ENCODE measurements at places on chromosomes 4 and X.

GRCh38 chr4:16027114-16027513 lies 56.7 kb downstream of the PROM1 start:
- no peak for DNase-seq

GRCh38 chr4:12110627-12111026 lies 681.9 kb upstream of the HS3ST1 start:
- DNase-seq, result no peak

GRCh38 chr4:175961604-175962003 lies 104.0 kb upstream of the WDR17 start:
- no peak for DNase-seq

DNA sequence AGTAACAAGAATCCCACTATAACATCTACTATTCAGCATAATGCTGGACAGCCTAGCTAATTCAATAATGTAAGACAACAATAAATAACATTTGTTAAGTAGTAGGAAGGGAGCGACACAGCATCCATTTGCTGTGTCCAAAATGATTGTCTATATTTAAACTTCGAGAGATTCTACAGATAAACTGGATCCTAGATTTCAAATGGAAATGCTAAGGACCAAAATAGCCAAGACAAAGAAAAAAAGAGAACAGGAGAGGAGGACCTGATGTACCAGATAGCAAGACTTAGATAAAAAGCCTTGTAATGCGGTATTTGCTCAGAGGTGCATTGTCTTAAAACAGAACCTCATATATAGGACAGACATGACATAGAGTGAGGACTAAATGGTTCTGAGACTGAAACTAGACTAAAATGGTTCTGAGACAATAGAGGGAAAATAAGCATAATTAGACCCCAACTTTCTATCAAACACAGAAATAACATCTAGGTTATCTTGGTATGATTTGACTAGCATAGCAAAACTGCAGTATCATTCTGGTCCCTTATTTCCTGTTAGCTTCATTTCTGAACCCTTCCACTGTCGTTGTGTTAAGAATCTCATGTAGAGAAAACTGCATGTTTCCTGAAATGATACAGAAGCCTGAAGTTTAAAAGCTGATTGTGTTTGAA lies 3.8 kb downstream of the HPGDS start:
- no peak for DNase-seq

GRCh38 chrX:63934791-63935190 lies 149.8 kb upstream of the ARHGEF9 start:
- no peak for DNase-seq

GRCh38 chrX:19585332-19586082 lies 70.2 kb upstream of the MAP3K15 start:
- DNase-seq, result no peak

GRCh38 chr4:80446664-80447063 lies 111.1 kb downstream of the CFAP299 start:
- no peak for DNase-seq

GRCh38 chrX:44274096-44274495 lies 69.4 kb downstream of the EFHC2 start:
- DNase-seq, result no peak

DNA sequence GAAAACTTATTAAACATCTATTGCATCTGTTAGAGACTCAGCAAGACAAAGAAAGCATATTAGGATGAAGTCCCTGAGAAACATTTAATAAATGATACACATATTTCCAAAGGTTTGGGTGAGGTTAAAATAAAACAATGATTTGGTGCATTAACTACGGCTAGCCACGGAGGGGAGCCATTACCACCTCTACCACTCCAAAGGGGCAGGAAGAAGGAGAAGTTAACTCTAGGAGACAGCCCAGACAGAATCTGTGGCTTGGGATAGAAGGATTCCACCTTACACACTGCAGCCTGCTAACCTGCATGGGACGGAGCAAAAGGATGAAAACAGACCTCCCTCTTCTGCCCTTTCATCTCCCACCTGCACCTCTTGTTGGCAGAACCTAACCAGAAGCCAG lies 189.1 kb upstream of the C1QTNF7 start:
- no peak for DNase-seq

DNA sequence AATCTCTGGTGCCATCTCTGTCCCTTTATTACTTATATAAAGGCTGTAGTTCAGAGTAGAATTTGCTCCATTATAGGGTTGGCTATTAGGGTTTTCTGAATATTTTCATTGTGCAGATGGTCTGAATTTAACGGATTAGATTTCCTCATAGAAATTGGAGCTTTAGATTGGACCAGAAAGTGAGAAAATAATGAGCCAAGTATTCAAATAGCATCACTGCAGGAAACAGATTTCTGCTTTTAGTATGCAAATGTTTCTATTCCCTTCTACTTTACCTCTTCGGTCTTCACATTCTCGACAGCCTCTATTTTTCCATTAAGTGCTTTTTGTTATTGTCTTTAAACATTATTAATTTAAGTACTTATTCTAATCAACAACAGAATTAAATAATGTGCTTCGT lies 55.4 kb downstream of the TRIM2 start:
- DNase-seq, result no peak

DNA sequence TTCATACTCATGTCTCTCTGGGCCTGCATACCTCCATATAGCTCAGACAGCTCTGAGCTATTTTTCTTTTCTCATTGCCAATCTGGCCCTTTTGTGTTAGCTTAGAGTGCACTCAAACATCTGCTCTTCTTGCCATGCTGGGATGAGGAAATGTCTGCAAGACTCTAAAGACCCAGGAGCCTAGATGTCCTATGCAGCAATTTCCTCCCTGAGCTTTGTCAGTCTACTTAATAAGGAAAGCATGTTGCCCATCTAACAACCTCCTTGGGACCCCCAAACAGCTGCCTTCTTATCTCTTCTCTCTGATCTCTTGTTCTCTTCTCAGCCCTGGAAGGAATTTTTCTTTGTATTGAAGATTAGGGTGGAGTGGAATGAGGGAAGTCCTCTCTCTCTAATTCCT lies 69.2 kb downstream of the UCHL1 start:
- no peak for DNase-seq

DNA sequence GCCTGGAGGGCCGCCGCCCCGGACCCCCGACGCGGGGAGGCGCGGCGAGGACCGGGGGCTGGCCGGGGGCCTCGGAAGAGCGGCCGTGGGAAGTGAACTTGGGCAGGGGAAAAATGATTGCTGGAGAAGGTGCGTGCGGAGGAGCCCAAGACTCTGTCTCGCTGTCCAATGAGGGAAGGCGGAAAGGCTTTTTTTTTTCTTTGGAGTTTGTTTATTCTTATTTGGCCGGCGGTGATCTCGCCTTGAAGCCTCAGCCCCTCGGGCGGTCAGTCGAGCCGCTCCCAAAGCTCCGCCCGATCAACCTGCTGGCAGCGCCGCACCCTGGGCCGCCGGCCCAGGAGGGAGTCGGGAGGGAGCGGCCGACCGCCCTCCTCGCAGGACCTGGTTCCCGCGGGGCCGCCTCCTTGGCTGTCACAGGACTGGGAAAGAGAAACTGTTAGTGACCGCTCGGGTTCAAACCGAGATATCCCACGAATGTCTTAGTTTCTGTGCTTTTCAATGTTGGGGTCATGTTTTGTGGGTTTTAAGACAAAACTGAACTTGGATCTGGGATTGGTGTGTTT lies 2.5 kb downstream of the CPEB2 start:
- no peak for DNase-seq

DNA sequence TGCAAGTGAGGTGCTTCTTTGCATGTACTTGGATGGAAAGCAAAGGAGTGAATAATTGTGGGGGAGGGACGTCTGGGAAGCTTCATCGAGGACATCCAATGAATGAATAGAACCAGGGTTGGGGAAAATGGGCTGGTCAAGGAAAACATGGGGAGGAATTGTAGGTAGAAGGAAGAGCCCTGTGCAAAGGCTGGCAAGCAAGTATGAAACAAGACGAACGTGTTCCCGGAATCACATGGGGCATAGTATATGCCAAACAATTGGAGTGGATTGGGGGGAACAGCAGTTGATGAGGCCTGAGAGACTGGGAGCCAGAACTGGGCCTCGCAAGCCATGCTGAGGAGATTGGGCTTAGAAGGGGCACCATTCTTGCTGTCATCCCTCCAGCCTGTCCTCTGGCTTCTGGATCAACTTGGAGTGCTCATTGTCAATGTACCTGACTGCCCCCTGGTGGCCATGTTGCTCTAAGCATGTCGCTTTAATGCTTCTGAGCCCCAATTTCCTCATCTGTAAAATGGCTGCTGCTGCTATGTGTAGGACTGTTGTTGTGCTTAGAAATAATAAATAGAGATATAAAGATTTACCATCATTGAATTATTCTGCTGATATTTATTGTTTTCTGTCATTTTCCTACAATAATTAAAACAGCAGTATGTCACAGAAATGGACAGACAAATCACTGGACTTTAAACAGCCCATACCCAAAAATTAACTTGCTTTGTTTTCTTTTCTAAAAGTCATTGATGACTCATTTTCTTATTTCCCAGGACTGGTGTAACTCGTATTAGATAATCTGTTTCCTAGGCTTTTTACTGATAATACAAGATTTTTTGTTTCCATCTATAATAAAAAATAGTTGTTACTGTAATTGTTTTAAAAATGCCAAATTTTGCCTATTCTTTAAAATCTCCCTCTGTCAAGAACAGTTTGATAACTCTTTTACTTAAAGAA lies 66.4 kb downstream of the JADE3 start:
- peak; percentile 40 for DNase-seq

DNA sequence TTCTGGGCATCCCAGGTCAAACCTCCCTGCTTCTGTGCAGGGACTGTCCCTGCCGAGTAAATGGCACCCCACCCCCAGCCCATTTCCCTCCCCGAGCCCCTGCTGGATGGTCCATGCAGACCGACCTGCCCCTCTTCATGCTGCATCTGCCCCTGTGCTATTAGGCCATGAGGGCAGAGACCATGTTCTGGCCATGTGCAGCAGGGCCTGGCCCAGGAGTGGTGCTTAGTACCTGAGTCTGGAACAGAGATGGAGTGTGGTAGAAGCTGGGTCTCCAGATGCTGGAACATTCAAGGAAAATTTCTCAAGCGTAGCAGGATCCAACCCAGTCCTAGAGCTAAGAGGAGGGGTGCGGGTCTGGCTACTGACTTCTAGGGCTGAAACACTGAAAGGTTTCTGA lies 15.3 kb upstream of the UBA1 start:
- no peak for DNase-seq

GRCh38 chrX:151177141-151178027 lies 1.0 kb downstream of the GPR50 start:
- DNase-seq, result no peak

DNA sequence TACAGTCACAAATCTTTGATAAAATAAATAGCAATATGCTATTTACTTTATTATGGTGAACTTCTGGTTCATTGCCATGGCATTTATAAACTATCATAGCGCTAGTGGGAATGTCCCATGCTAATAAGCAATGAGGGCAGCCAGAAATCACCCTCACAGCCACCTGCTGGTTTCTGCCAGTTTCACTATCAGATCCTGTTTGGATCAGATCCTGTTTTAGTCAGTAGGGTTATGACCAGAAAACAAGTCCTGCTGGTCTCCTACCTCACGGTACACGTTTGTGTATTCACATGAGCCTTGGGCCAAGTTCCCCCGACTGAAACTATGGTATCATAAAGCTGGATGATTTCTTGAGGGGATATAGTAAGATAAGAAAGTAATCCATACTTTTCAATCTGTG lies 17.7 kb downstream of the FOXR2 start:
- no peak for DNase-seq

DNA sequence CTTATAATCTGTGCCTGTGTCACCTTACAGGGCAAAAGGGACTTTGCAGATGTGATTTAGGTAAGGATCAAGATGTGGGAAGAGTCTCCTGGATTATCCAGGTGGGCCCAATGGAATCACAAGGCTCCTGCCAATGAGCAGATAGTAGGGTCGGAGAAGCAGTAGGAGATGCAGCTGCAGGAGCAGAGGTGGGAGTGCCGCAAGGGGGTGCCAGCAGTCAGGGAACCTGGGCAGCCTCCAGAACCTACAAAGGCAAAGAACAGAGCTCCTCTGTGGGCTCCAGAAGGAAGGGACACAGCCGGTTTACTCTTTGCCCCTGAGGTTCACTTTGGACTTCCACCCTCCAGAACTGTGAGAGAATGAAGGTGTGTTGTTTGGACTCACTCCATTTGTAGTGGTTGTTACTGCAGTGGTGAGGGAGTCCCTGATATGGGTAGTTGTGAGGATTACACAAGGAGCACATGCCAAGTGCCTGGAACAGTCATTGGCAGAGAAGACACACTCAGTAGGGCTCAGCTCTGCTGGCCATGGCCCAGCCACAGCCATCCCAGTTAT lies 318.5 kb downstream of the EVC2 start:
- DNase-seq, result no peak

- no peak for DNase-seq
Measured at GRCh38 chrX:134460862-134461220, 876 bp downstream of the HPRT1 start.

GRCh38 chr4:159238631-159239030 lies 135.8 kb downstream of the RAPGEF2 start:
- DNase-seq, result no peak

DNA sequence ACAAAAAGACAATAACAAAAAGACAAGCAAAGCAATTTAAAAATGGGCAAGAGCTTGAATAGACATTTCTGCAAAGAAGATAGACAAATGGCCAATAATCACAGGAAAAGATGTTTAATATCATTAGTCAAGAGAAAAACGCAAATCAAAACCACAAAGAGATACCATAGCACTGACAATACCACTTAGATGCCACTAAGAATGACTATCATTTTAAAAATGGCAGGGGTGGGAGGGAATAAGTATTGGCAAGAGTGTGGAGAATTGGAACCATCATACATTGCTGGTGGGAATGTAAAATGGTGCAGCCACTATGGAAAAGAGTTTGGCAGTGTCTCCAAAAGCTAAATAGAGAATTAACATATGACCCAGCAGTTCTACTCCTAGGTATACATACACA lies 15.1 kb upstream of the EXOC1 start:
- no peak for DNase-seq

DNA sequence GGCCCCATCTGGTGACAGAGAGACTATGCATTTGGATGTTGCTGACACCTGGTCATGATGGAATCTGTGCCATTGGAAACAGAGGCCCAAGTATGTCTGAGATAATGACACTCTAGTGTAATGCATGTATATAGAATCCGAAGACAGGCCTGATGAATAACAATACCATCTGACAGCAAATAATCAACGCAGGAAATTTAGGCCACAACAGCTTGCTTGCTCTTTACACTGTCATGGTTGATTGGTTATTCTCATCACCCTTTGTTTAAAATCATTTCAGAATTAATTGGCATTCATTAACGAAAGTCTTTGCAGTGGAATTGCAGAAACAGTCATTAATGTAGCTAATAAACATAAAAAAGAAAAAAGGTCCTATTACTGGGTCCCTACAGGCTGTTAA lies 194.8 kb downstream of the AFF2 start:
- DNase-seq, result no peak

GRCh38 chrX:77398330-77398954 lies 48.7 kb upstream of the FGF16 start:
- no peak for DNase-seq

DNA sequence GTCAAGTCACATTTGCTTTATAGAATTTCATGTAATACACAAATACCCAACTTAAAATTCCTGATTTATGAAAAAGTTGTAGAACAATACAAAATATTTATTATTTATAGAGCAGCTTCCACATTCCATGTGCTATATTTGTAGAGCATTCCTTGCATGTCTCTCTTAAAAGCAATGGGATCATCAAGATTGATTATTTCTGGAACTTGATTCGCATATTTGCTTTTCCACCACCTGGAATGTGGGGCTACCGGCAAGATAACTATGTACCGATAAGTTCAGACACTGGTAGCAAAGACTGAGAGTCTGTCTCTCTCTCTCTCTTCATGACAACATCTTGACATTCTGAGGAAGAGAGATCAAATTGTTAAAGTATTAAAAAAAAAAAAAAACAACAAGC lies 59.3 kb downstream of the MAPK10 start:
- no peak for DNase-seq

All from stimulated activated CD8-positive, alpha-beta memory T cell treated with anti-CD3 and anti-CD28 coated beads, Interleukin-12 subunit alpha, Interleukin-12 subunit beta, amount 100 ng/mL, for 1 hour (primary cell).